Fibroblast of skin of right quadriceps (primary cell): ENCODE measurements at places on chromosomes 1 and 21.

DNA sequence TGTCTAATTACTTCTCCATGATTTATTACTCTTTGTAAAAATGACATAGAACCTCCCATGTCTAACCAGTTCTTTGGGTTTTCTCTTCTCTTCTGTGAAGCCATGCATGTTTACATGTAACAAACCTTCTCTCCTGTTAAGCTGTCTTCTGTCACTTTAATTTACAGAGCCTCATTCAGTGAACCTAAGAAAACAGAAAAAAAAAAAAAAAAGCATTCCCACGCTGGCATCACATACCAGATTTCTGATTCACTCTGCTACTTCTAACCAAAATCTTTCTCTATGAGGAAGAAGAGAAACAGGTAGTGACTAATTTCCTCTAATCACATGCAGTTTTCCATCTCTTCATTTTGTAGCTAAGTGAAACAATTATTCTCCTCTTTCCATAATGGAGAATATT is 141.4 kb upstream of the CXADR start:
- DNase-seq: no peak

DNA sequence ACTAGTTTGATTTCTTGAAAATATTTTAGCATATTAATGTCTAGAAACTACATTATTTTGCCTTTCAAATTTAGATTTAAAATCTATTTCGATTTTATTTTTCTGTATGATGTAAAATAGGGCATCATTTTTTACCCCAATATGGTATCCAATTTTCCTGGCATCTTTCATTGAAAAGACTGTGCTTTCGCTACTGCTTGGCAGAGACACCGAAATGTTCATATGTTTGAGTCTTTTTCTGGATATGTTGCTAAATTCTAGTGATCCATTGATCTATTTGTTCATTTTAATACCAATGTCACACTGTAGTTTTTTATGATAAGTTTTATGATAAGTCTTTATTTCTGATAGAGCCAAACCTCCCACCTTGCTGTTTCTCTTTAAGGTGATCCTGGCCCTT is 24.3 kb downstream of the ST6GALNAC3 start:
- DNase-seq: no peak

DNA sequence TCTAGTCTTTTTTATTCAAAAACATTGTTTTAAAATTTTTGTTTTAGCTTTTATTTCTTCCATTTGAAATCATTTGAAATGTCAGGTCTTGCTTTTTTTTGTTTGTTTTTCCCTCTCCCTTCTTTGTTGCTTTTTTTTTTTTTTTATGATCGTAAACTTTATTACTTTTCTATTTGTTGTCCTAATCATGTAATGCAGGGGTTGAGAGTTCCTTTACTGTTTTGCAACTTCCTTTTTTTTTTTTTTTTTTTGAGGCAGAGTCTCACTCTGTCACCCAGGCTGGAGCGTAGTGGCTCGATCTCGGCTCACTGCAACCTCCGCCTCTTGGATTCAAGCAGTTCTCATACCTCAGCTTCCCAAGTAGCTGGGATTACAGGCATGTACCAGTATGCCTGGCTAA is 24.8 kb downstream of the IVNS1ABP start:
- DNase-seq: no peak

DNA sequence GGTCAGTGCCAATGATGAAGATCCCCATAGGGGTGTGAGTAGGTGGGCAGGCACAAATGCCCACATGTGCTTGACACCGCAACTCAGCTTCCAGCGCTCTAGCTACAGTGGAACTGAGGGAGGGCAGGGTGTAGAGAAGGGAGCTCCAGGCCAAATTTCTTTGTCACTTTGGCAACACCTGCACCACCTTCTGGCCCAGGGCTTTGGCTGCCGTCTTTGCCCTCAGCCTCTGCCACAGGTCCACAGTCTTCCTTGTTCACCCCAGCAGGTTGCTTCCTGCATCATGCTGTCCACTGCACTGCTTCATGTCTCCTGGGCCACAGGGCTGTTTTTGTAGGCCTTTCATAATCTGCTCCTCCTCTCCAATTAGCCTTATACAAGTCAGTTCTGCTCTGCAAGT is 20.4 kb upstream of the FMOD start:
- no peak for DNase-seq

GRCh38 chr1:116737020-116737854 is 17.0 kb upstream of the CD2 start:
- peak; percentile 53 for DNase-seq

DNA sequence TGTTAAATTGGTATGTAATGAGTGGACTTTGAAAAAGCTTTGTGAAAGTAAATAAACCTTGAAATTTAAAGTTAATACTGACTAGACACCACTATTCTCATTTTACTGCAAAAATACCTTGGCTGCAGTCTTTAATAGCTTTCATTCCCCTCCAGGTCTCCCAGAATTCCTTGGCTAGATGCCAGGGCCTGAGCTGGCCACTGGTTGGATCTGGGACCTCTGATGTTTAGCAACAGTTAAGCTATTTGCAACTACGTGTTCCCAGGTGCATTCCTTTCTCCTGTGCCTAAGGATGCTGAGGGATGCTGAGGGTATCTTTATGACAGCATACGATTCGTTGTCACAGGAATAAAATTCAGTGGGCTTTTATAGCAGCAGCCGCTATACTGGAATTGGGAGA is 938.7 kb downstream of the TTLL7 start:
- DNase-seq: no peak

- DNase-seq: no peak
These were observed 167.6 kb downstream of the PCBP3 start for GRCh38 chr21:45811136-45811535.

DNA sequence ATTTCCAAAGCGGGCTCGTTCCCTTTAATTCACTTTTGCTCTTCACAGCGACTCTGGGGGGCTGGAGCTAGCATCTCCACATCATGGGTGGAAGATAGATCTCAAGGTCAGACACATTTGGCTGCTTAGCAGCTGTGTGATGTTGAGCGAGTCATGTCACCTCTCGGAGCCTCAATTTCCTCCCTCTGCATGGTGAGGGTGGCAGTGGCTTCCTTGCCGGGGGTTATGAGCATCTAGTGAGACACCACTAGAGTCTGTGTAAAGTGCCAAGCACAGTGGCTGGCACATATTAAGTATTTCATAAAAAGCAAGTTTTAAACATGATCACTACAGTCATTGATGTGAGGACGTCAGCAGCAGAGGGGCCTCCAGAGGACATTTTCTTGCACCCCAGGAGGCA is 16.9 kb upstream of the ECE1 start:
- no peak for DNase-seq

- no peak for DNase-seq
These were observed 23.5 kb downstream of the MIA3 start for GRCh38 chr1:222641269-222641948.

- DNase-seq: no peak
These were observed 6.3 kb downstream of the ZBTB8B start for GRCh38 chr1:32470991-32471694.

- DNase-seq: peak; percentile 62
These were observed 69.7 kb downstream of the CC2D1B start for GRCh38 chr1:52296345-52296744.

DNA sequence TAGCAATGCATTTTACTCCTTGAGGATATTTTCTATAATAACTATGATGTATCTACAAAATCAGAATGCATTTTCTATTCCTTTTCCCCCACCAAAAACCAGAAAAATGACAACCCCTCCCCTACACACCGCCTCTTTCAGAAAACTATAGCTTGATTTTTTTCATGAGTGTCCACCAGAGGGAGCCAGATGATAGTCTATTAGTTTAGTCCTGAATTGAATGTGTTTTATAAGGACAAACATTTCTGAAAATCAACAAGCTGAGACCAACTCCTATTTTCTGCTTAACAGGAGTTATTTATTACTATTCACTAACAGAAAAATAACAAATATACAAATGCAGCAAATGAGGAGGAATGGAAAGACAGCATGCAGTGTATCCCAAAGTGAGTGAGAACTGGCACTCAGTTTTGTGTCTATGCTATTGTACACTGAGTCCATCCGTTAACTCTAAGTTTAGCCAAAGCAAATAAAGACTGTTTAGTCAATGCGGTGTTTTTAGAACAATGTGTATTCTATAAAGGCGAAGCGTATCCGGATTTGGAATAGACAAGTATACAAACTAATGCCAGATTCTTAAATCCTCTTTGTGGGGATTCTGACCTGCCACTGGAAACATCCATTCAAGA is 182.6 kb downstream of the VAV3 start:
- peak; percentile 58 for DNase-seq

GRCh38 chr1:17596186-17596585 is 56.7 kb downstream of the ARHGEF10L start:
- DNase-seq: no peak

GRCh38 chr1:65359888-65360287 is 50.5 kb downstream of the DNAJC6 start:
- DNase-seq: no peak

GRCh38 chr1:206636671-206637070 is 1.3 kb downstream of the DYRK3 start:
- DNase-seq: no peak

GRCh38 chr1:221989741-221990140 is 247.9 kb upstream of the DUSP10 start:
- DNase-seq: peak; percentile 43

DNA sequence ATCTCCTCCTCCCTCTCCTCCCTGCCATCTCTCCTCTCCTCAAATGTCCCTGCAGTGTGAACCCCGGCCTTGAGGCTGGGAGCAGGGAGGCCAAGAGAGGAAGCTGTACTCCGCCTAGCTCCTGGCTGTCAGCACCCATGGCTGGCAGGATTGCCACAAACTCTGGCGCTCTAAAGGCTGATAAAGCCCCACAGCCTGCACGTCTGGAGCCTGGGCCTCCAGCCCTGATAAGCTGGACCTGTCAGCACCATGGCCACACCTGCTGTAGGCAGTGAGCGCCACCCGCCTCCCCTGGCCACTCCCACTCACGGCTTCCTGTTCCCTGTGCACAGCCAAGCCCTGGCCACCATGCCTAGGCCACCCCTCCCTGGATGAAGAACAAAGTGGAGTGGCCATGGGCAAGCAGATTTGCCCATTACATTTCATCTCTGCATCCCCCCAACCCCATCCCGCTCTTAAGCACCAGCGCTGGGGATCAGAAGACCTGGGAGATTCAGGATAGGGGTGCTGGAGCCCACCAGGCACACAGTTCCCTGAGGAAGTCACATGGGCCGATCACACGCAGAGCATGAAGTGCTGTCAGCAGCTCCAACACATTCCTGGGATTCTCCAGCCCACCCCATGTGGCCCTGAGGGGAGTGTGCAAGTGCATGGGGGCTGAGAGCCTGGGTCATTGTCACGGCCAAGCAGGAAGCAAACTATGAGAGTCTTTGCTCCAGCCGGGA is 24.2 kb upstream of the NPPB start:
- DNase-seq: no peak

DNA sequence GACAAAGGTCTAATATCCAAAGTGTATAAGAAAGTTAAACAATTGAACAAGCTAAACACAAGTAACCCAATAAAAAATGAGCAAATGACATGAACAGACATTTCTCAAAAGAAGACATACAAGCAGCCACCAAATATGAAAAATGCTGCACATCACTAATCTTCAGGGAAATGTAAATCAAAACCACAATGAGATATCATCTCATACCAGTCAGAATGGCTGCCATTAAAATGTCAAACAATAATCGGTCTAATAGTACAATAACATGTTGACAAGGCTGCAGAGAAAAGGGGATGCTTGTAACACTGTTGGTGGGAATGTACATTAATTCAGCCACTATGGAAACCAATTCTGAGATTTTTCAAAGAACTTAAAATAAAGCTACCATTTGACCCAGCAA is 264.1 kb downstream of the AKT3 start:
- no peak for DNase-seq

DNA sequence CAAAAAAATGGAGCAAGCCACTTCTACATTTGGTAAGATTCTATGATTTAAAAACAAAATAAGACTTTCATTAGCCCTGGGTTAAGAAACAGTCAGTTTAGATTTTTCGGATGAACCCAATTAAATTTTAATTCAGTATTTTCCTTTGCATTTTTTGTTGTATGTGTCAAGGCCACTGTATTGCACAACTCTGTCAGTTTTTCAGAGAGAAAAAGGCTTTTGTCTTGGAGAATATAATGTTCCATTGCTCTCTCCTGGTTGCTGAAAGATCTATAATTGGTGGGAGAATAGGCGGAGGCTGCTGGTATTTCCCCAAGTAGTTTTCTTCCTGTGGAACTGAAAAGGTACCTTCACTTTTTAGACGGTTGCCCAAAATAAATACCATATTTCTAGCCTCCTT is 84.6 kb downstream of the NEGR1 start:
- DNase-seq: no peak

DNA sequence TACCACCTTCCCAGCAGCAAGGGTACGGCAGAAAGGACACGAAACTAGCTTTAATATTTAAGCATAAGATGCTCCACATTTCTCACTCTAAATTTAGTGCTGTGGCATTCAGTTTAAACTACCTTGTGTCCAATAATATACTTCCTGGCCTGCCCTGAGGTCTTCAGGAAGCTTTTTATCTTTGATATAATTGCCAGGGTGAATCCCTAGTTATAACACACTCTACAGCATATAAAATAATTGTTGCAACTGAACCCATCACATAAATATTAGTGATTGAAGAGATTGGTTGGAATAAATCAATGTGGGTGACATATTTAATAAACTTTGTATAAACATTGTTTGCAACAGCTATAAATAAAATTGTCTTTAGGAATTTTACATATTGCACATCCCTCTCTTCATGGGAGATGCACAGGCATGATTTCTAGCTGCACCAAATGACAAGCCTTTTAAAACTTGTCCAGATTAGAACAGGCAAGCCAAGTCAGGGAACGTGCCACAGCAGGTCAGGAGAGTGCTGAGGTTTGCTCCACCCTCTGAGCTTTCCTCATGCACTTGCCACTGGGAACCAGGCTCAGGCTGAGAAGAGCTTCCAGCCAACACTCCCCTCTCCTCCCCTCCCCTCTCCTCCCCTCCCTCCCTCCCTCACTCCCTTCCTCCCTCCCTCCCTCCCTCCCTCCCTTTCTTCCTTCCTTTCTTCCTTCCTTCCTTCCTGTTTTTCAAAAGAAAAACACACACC is 623.2 kb upstream of the PKN2 start:
- peak; percentile 13 for DNase-seq

DNA sequence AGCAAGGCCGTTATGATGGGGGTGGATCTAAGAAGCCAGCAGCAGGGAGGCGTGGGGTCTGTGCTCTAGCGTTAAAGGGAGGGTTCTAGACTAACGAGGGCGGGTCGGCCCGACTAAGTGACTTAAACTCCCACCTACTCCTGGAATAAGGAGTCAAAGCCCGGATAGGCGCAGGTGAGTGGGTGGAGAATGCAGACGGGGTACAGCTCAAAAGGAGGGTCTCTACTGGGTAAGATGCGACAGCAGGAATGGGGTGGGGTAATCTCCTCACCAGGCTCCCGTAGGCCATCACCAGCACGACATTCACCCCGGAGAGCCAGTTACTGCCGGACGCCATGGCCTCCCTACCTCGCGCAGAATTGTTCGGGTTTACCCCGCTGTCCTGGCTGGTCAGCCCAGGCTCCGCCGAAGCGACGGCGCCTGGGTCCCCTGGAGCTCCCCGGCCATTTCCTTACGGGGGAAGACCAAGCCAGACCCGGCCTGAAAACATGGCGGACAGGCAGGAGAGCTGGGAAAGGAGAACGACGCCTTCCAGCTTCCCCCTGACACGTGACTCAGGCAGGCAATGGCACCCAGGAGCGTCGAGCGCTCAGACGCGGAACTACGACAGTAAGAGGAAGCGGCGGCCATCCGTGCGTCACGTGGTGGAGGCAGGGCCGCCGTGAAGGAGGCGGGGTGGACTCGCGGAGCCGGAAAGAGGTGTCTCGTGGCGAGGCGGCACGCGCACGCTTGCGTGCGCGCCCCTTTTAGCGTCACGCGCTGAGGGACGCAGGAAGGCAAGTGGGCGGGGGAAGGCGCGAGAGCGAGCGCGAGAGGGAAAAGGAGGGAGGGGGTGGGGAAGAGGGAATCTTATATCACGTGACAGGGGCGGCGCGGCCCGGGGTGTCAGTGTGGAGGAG is at the start of gene UBAP2L:
TSS of gene UBAP2L (plus strand) at position 885 of the 899 bp plus-strand sequence. CDS start 4,169 bp downstream, outside the sequence.
- DNase-seq: peak; percentile 100

GRCh38 chr1:164695956-164696665 is 137.1 kb downstream of the PBX1 start:
- DNase-seq: no peak
